CD4-positive, alpha-beta T cell treated with Interferon alpha-2 for 1 hour (primary cell): ENCODE measurements at places on chromosomes 3 and 15.

GRCh38 chr3:42705058-42705767 lies 2.6 kb upstream of the HHATL start:
- DNase-seq, result no peak

DNA sequence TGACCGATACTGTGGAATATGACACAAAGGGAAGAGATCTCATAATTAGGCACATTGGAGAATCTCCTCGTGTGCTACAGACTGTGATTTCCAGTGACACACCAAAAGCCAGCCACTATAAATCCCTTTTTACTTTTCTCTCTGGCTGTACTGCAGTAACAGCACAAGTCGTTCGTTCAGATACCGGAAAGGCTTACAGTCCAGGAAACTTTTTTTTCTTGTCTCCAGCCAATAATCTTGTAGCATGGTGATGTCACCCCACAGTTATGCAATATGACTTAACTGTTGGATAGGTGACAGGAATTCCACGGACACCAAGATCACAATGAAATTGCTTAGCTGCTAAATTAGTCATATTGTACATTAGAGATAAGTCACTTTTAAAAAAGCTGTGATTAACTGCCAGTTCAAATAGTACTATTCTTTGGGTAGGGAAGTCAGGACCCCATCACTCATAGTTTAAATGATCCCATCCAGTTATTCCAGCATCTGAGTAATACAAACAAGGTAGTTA lies 36.3 kb upstream of the TSC22D2 start:
- DNase-seq, result no peak

DNA sequence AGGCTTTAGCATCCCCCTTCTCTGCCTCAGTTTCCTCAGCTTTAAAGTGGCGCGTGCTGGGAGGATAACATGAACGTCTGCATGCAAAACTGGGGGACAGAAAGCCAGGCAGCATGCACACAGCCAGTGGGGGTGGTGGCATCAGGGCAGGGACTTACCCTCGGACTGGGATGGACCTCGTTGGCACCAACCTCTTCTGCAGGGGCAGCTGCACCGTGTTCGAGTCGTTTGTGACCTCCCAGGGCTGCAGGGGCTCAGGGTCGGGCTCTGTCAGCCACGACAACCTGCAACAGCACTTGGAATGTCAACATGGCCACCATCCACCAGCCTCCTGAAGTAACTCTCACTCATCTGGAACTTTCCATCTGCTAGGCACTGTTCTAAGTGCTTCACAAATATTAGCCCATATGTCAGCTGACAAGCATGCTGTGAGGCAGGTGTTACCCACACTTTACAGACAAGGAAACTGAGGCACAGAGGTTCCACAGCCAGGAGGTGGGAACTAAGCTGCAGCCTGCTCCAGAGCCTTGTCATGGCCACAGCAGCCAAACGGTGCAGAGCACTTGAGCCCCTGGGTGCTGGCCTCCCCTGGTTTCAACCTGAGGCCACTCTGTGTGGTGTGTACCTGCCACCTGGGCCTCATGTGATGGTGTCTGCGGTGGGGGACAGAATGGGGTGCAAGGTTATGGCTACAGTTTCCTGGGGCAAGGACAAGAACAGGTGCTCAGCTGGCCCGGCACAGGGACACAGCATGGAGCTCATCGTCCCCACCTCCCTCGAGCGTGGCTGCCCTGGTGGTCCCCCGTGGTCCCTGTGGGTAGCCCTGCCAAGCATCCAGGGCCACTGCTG lies 6.7 kb downstream of the C3orf22 start:
- DNase-seq, result no peak

- no peak for DNase-seq
These were observed 195.2 kb downstream of the PDCD6IP start for GRCh38 chr3:33993631-33994030.

DNA sequence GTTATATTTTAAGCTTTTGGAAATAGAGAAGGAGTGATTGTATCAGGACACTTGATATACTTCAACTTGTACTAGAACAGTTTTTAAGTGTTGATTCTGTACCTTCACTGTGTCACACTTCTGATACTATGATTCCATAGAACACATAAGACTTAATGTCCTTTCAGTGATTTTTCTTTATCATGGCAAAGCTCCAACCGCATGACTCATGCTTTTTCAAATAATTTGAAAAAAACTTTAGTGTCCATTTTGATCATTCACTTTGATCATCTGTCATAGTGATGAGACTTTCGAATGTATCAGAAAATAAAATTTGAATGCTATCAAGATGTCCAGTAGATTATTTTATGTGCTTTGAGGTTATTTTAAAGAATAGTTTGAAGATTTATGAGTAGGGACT lies 32.0 kb downstream of the AP4E1 start:
- DNase-seq, result no peak

- no peak for DNase-seq
These were observed 26.4 kb downstream of the ARMC8 start for GRCh38 chr3:138213398-138214085.

DNA sequence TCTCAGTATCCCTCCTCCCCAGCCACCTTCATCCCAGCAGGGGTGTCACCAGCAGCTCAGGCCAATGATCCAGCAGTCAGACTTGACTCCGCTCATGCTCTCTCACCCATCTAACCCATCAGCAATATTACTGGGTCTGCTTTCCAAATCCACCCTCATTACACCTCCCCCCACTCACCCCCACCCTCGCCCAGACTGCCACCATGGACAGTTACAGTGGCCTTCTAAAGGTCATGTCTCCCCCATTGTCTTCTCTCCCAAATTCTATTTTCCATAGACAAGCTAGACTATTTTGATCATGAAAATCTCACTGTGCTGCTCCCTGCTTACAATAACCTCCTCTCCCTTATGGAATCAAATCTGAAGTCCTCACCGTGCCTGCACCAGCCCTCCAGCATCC lies 156.0 kb downstream of the TJP1 start:
- no peak for DNase-seq
